ENCODE measurements at places on chromosomes 12 and 14. TPM values are rescaled to one million over a fixed set of nuclear protein-coding genes. Genes with fewer than 3 reads are reported as not detected.

Gene KLRF1
- 0.36 TPM for total RNA-seq

Gene VSX2
- total RNA-seq: not detected

Gene ACSM4
- total RNA-seq: not detected

Gene GALNT16
- total RNA-seq: 1.00 TPM

Gene ADGRD1
- total RNA-seq: 2.5 TPM

GRCh38 chr12:57225680-57226210 lies 3.8 kb upstream of the SHMT2 start:
- ATAC-seq: no peak

DNA sequence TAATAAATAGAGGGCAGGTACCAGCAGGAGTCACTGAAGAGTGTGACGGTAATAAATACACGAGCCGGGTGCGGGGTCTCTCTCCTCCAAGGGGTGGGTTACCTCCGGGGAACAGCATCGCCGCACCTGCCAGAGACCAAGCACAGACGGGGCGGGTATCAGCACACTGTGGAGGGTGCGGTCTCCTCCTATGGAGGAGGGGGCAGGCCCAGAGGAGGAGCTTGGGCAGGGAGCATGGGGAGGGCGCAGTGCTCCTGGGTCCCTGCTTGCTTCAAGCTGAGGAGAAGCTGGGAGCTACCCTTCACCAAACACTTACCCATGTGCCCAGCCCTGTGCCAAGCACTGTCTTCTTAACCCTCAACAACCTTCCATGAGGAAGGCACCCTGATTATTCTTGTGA lies 12.8 kb downstream of the PGF start:
- ATAC-seq: no peak

DNA sequence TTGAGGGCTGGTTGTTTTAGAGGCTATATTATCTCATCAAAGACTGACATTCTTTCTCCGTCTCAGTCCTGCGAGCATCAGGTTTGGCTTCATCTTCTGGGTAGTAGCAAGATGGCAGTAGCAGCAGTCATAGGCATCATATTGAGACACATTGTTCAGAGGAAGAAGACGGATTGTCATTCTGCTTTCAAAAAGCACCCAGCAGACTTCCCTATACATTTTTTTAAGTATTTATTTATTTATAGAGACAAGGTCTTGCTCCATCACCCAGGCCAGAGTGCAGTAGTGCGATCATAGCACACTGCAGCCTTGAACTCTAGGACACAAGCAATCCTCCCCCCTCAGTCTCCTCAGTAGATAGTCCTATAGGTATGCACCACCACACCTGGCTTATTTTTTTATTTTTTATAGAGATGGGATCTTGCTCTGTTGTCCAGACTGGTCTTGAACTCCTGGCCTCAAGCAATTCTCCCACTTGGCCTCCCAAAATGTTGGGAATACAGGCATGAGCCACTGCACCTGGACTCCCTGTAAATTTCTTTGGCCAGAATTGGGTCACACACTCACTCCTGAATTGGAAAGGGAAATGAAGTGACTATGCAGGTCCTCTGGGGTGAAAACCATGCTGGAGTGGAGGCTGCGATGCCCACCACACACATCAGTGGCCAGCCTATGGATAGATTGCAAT lies 125.4 kb downstream of the SLC38A6 start:
- ATAC-seq: no peak

GRCh38 chr12:131944601-131945251 lies 5.0 kb upstream of the EP400 start:
- ATAC-seq: no peak

DNA sequence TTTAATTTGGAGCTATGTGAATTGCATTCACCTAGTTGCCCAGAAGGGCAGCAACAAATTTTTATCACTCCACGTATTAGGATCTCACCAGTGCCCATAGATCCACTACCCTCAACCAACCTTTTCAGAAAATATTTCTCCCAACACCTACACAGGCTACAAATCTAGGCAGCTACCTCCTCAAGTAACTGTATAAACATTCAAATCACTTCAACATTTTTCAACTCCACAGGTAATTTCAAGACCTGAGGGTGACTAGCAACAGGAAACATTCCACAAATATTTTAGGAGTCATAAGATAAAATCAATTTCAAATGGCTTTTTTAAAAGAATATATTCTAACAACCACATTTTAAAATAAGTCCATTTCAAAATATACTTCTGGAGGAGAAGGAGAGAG lies 12.9 kb downstream of the PHLDA1 start:
- ATAC-seq: no peak

- ATAC-seq: no peak
These were observed 7.1 kb downstream of the EIF2S3B start for GRCh38 chr12:10512798-10513197.

DNA sequence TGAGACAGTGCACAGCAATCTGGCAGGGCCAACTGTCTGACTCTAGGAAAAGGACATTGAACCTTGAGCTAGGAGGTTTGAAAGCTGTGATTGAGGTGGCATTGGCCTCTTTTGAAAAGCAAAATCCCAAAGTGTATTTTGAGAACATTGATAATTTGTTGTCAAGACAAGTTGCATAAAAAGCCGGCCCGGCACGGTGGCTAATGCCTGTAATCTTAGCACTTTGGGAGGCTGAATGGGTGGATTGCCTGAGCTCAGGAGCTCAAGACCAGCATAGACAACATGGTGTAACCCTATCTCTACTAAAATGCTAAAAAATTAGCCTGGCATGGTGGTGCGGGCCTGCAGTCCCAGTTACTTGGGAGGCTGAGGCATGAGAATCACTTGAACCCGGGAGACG lies 331.6 kb downstream of the DUSP6 start:
- no peak for ATAC-seq

DNA sequence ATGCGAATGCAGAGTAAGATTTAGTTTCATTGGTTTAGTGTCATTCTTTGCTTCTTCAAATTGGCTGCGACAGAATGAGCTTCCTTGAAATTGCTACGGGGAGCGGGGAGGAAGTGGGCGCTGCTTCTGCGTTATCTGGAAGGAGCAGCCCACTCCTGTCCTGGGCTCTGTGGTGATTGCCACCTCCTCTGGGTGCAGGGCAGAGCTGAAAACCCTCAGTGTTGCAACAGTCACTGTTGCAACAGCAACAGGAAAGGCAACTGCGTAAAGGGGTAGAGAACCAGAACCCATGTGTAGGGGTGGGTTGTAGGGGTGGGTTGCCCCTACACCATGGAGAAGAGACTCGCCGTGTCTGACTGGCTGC lies 57.7 kb downstream of the MAX start:
- ATAC-seq: no peak

DNA sequence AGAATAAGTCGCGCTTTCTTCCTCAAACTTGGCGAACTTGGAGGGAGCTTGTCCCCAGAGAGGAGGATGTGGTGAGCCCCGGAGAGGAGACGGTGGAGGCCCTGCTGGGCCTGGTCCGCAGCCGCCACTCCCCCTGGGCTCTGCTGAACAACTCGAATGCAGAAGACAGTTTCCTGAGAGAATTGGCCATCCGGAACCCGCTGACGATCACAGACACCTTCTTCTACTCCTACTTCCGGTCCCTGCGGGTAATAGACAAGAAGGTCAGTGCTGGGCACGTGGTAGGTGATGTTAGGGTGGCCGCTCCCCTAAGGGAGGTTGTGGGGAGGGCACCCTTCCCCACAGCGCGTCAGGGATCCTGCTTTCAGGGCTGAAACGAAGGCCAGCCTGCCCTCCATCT lies 1.6 kb downstream of the LRRC43 start:
- ATAC-seq: no peak

GRCh38 chr14:20470603-20470901 lies 1.3 kb downstream of the PNP start:
- ATAC-seq: no peak

DNA sequence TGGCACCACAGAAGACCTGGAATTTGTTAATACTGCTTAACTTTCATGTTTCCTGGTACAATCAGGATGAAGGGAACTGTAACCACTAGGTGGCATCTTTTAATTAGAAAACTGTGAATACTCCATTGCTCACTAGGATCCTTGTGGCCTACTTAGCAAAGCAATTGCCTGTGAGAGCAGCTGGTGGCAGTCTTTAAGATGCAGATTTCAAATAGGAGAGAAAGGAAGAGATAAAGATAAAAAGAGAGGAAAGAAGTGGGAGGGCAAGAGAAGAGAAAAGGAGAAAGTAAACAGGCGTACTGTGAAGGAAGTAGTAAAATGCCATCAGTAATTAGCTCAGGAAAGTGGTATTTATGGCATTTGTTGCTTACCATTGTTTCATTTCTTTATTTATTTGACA lies 114.5 kb downstream of the RAD51B start:
- peak; percentile 82 for ATAC-seq

- peak; percentile 61 for ATAC-seq
These were observed 593 bp downstream of the PIP4P1 start for GRCh38 chr14:20460458-20461224.

DNA sequence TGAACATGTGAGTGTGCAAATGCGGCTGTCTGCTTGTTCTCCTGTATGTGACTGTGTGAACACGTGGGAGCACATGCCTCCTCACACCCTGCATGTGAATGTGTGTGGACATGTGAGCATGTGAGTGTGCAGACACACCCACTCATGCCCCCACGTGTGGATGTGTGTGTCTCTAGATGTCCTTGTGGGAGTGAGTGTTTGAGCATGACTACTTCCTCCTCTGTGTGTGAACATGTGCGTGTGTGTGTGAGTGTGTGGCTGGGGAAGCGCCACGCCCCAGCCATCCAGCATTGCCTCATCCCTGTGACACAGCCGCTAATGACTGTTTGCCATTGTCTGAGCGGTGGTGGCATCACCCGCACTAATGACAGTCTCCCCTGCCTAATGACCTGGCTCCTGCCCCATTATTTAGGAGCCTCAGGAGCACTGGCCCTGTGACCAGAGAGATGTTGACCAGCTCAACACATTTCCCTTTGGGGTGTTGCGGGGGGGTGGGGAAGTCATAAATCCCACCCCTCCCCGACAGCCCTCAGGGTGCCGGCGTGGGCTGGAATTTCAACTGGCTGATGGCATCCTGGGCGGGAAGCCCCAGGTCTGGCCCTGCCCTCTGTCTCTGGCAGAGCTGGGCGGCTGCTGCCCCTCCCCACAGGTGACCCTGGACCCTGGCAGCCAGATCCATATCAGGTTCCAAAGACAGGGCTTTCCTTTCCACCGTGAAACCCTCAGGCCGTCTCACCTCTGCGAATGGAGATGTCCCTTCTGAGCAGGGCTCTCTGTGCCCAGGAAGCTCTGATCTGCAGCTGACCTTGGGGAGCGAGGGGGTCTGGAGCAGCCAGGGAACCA lies 11.5 kb upstream of the KRT80 start:
- peak; percentile 85 for ATAC-seq

GRCh38 chr14:84312551-84312950 lies 1217.4 kb upstream of the FLRT2 start:
- no peak for ATAC-seq

DNA sequence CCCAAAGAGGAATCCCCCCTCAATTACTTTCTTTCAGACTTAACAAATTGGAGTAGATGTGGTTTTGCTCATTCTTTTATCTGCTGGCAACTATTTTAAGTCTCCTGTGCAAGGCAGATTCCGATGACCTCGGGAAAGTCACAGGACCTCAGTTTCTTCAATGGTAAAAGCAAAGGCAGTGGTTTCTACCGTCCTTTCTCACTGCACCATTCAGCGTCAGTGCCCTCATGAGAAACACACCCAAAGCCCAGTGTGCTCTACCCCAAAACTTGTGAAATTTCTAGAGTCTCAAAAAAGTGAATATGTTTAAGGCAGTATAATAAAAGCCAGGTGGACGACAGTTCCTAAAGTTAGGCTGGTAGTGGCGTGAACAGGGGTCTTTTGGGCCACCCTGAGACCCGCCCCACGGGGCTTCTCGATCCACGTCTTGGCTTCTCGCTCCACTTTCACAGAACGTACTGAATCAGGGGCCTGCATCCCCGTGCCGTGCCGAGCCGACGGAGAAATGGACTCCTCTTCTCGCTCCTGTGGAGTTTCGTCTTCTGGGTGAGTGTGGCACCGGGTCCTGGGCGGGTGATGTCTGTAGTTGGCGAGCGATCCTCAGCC lies 1.3 kb upstream of the ARHGAP5 start:
- ATAC-seq: peak; percentile 33
